ENCODE measurements at places on chromosomes 7 and 10.

DNA sequence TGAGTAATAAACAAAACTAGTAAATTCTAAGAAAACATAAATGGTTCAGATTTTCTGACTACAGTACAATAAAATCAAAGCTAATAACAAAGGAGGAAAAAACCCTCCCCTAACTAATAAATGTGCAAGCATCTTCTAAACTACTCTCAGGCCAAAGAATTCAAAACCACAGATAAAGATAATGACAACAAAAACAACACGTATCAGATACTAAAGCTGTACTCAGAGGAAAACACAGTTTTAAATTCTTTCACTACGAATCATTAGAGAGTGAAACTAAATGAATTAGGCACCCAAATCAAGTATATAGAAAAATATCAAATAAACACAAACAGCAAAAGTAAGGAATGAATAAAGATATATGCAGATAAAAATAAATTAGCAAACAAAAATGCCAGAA lies 200.9 kb downstream of the TEX36 start:
- DNase-seq: no peak

GRCh38 chr7:143456992-143457793 lies 13.9 kb downstream of the TAS2R60 start:
- no peak for DNase-seq

GRCh38 chr7:135736586-135737305 lies 8.8 kb upstream of the SLC13A4 start:
- no peak for DNase-seq

- no peak for DNase-seq
Observed at GRCh38 chr10:89651916-89652573, 7.0 kb upstream of the PANK1 start.

DNA sequence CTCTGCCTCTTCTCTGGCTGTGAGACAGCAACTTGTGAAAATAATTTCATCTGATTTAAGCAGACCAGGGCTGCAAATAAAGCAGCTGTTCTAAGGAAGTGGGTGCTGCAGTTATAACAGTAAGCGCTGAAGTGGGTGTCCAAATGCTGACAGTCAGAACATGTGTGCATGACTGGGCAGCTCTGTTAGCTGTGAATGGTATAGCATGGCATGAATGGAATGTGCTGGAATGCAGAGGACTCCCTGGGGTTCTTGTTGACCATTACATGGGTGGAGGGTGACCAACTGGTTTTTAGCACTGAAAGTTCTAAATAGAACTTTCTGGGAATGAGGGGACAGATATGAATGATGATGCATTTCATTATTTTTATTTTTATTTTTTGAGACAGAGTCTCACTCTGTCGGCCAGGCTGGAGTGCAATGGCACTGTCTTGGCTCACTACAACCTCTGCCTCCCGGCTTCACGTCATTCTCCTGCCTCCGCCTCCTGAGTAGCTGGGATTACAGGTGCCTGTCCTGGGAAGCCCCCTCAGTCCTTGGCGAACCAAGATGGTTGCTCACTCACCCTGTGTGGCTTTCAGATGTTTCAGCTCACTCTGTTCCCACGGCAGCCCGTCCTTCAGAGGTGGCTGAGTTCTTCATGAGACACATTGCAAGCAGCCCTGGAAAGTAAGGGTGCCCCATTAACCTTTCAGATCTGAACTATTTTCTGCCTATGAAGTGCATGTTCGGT lies 319.8 kb upstream of the PHYHIPL start:
- no peak for DNase-seq
